ENCODE measurements at places on chromosomes 3 and 15. TPM values are rescaled to one million over a fixed set of nuclear protein-coding genes. Genes with fewer than 3 reads are reported as not detected.

Gene ZNF502
- 3.6 TPM for total RNA-seq

Gene ACTC1
- total RNA-seq, result 14,086 TPM

Gene ZPLD1
- not detected for total RNA-seq

Gene PLAAT1
- total RNA-seq, result 4.9 TPM

Gene MYO5C
- total RNA-seq, result 2.1 TPM

Gene ERICH6
- not detected for total RNA-seq

Gene CADM2
- 2.5 TPM for total RNA-seq

Gene EPHB1
- 1.8 TPM for total RNA-seq

Gene MCTP2
- total RNA-seq, result 2.1 TPM

Gene GCSAM
- total RNA-seq, result not detected

Gene ABI3BP
- total RNA-seq, result 23.4 TPM

Gene APPL1
- 49.2 TPM for total RNA-seq

Gene DLG1
- 44.6 TPM for total RNA-seq

Gene TNFAIP8L3
- 4.9 TPM for total RNA-seq

Gene KIF7
- 2.2 TPM for total RNA-seq

Gene THRB
- total RNA-seq, result 23.1 TPM

Gene DPPA2
- total RNA-seq, result not detected

Gene ITIH1
- not detected for total RNA-seq

Gene PRR20G
- not detected for total RNA-seq

Gene CCR2
- 1.3 TPM for total RNA-seq

Gene CCR3
- total RNA-seq, result not detected

Gene UPK1B
- total RNA-seq, result 0.77 TPM

Gene STRIT1
- total RNA-seq, result 0.79 TPM

Gene ARHGAP11A
- 1.3 TPM for total RNA-seq

Gene HRG
- total RNA-seq, result not detected

Gene PP2D1
- total RNA-seq, result not detected

Gene REC114
- total RNA-seq, result 0.84 TPM
